Suppressor macrophage treated with lipopolysaccharide for 4 hours (primary cell): ENCODE measurements at places on chromosomes 1 and 21.

DNA sequence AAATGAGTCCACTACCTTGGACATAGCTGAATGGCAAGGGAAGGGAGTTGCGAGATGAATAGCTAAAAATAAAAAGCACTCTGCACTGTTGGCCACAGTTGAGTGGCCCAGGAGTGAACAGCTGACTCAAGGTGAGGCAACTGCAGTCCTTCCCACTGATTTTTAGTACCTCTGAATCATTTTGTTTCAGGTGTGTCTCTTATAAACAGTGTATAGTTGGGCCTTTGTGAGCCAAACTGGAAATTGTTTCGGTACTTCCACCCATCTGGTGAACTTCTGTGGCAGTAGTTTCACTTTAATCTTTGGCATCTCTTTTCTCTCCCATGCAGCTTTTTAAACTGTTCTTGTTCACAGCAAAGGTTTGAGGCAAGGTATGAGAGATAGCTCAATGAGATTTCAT is 122.7 kb downstream of the VAV3 start:
- no peak for DNase-seq

GRCh38 chr1:110259770-110260169 is 49.7 kb downstream of the KCNC4 start:
- DNase-seq = no peak

GRCh38 chr1:18109058-18109755 is 1.6 kb downstream of the IGSF21 start:
- no peak for DNase-seq

- DNase-seq = no peak
Observed at GRCh38 chr21:14451546-14451945, 68.6 kb upstream of the HSPA13 start.
